Tibial artery (tissue), 4 donors: ENCODE measurements at places on chromosomes 6 and 20.

DNA sequence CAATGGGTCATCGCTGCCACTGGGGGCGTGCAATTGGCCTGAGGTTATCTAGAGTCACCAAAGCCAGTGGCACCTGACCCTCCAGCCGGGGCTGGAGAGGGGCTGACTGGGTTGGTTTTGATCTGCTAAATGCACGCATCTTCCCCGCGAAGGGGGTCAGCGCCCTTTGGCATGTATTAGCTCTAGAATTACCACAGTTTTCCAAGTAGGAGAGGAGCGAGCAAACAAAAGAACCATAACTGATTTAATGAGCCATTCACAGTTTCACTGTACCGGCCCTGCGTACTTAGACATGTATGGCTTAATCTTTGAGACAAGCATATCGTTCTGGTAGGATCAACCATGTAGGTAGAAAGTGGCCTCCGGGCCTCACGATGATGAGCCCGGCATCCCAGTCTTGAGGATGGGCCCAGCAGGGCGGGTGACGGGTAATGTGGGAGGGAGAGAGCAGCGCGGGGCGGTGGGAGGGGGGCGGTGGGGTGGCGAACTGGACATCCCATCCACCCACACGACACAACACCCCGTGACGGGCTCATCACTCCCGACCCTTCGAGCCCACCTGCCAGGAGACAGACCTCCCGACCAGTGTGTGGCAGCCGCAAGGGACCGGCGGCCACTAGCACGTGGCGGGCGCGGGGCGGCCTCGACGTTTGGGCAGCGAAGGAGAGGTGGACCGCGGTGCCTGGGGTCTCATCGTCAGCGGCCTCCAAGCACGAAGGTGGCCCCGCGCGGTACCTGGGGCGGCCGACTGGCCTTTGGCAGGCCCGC lies 1957.5 kb upstream of the DEFB115 start:
- no peak for DNase-seq

GRCh38 chr6:12344961-12345693 lies 55.0 kb downstream of the EDN1 start:
- no peak for DNase-seq

DNA sequence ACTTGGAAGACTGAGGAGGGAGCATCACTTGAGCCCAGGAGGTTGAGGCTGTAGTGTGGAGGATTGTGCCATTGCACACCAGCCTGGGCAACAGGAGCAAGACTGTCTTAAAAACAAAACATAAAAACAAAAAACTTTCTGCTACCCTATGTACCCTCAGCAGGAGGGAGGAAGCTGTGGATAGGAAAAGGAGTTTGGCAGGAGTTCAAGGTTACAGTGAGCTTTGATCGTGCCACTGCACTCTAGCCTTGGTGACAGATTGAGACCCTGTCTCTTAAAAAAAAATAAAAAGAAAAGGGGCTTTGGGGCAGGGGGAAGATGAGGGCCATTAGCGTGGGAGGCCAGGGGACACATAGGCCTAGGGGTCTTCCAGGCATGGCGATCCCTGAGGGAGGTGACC lies 135.7 kb downstream of the DHX35 start:
- no peak for DNase-seq

GRCh38 chr20:17601957-17602356 lies 32.1 kb downstream of the DSTN start:
- no peak for DNase-seq

GRCh38 chr6:43181942-43182860 lies at the start of gene CUL9:
CUL9 (plus strand) TSS chr6:43182196; CDS start chr6:43184311, 2,115 bp downstream.
- peak; percentile 92 for DNase-seq

DNA sequence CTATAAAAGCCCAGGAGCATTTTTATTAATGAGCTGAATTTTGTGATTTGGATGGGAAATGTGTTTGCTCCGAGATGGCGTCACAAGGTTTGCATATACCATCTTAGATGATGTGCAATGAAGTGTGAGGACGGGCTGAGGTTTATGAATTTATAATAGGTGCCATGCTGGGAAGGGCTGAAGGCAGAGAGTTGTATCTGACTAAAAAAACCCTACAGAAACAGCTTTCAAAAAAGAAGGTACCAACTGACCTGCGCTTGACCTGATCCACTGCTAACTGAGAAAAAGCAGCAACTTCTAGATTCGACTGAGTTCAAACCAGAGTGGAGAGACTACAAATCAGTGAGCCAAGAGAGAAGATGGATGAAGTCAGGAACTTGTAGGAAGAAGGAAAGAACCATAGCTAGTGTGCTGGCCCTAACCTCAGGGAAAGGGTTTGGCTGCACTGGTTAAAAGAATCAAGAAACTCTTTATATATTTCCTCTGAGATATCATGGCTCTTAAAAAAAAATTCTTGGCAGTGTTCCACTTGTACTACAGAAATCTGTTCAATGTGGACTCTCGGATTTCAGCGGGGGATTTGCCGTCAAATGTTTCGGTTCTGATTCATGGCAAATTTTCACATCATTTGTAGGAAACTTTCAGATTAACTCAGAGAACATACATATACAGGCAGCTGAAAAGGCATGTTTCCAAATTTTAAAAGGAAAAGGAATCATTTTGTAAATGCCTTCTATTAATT lies 56.5 kb upstream of the HDGFL1 start:
- no peak for DNase-seq

GRCh38 chr6:136750696-136751521 lies 41.4 kb downstream of the MAP3K5 start:
- no peak for DNase-seq

GRCh38 chr20:15556869-15557268 lies 1016.4 kb downstream of the KIF16B start:
- DNase-seq, result no peak

DNA sequence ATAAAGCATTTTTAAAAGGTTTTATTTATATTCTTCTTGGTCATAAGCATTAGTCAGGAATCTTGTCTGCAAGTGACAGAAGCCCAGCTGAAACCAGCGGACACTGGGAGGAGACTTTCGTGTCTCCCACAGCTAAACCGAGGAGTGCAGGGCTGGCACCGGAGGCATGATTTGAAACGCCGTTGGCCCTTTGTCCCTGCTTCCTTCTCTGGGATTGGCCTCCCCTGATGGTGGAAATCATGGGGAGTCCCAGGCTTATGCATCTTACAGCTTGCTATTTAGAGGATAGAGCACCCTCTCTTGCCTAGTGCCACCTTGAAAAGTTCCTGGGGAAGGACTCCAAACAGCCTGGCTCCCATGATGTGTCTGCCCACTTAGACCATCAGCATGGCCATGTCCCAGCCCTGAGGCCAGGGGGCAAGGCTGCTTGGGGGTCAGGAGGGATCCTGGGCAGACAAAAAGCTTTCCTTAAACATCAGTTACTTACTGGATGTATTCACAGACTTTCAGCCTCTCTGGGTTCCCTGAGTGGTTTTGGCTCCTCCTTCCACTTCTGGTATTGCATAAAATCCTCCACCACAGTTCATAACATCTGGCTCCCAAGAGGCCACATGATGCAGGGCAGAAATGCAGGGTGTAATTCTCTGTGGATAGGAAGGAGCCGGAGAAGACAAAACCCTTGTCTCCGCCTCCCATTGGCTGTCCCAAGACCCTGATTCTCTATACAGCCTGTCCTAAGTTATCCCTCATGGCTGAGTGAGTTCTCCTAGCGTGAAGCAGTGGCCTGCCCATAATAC lies 49.3 kb upstream of the INSM1 start:
- DNase-seq, result no peak

- no peak for DNase-seq
Measured at GRCh38 chr6:71258078-71258866, 30.3 kb upstream of the OGFRL1 start.

GRCh38 chr6:74070711-74071110 lies 374.7 kb downstream of the CD109 start:
- no peak for DNase-seq

DNA sequence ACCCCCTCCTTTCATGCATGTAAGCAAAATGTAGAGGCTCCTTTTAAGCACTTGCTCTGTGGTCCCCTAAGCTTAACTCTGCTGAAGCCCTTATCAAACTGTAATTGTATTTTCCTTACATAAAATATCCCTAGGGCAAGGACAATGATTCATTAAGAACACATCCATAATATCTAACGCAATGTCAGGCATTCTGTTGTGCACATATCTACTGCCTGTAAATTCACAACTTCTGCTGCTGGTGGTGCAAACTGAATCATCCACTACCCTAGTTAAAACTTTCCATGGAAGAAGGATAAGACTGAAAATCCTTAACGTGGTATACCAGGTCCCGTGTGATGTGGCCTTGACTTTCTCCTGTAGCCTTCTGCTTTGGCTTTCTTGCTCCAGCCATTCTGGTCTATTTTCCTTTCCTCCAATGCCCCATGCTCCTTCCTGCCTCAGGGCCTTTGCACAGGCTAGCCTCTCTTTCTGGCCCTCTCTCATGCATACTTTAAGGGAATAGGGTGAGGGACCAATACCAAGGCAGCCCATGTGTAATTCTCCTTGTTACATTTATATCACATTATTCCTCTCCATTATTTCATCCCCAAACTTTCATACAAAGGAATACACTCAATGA lies 113.6 kb upstream of the ZFP64 start:
- DNase-seq, result no peak

DNA sequence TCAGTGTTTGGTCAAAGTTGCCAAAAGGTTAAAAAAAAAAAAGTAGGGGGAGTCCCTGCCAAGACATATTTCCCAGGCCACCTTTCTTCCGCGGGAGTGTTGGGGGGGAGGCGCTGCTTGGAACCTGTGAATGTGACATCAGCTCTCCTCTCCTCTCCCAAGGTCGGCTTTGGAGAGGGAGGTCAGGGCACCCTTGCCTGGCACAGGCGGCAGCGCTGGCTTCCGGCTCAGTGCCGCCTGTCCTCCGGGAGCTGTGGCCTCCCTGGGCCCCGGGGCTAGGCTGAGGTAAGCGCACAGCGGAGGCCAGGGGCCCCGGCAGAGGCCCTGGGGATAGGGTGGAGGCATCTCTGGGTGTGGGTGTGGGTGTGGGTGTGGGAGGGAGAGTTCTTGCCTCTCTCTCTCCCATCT lies 1.9 kb upstream of the EDN1 start:
- no peak for DNase-seq

DNA sequence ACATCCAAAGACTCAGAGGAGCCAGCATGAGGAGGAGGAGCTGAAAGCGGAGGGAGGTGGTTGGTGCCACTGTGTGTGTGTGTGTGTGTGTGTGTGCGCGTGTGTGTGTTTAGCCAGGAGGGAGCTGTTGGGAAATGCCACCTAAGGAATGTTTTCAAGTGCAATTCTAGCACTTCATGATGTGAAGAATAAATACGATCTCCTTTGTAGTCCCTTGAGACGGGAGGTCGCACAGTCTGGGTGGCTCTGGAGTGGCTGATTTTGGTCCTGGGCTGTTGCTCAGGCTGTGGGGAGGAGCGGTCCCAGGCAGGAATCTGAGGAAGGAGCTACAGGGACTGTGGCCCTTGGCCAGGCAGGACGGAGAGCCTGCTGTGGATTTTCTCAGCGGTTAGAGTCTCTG lies 93.7 kb downstream of the PPP1R14C start:
- no peak for DNase-seq

DNA sequence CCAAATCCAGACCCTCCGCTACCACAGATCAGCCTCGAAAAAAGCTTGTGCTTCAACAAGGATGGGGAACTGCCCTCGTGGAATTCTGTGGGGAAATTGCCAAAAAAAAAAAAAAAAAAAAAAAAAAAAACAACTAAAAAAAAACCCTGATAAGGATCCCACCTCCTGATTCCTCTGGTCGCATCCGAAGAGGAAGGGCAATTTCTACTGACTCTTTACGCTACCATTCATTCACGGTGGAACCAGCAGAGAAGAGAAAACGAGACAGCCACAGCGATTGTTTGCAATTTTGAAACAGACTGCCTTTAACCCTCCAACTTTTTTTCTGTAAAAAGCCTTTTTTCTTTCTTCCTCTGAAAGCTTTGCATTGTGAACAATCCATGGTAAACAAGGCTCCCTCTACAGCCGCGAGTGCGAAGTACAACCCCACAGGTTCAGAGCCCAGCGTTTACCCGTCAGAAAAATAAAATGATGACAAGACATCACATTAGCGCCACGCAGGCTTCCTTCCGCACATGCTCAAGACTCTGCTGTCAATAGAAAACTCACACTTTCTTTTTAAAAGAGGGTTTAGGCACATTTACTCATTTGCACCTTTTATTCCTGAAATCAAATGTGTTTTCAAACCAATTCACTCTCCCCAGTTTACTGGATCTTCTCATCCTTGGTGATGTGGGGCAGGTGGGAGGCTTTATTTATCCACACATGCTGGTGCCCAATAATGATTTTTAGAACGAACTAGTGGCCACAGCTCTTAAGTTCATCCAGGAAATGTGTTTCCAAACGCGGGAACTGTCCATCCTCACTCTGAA lies 100.0 kb downstream of the NOL4L start:
- peak; percentile 82 for DNase-seq

DNA sequence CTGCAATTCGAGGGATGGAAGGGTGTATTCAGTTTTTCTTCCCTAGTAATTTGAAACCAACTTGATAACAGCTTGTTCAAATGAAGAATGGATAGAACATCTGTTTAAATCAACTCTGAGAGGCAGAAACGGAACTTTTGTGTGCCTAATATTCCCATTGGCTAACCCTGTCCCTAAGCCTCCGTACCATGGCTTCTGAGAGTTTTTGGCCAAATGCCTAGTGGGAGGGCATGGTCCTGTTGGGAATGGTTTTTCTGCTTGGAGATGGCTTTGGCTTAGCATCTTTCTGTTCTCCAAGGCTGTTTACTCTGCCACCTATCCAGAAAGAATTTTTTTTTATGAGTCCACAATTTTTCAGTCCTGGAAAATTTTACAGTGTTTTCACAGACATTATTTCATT lies 126.7 kb upstream of the MLIP start:
- no peak for DNase-seq

GRCh38 chr20:47669927-47670890 lies 115.1 kb downstream of the SULF2 start:
- DNase-seq, result no peak

- no peak for DNase-seq
Measured at GRCh38 chr6:147547369-147547902, 38.9 kb downstream of the SAMD5 start.

DNA sequence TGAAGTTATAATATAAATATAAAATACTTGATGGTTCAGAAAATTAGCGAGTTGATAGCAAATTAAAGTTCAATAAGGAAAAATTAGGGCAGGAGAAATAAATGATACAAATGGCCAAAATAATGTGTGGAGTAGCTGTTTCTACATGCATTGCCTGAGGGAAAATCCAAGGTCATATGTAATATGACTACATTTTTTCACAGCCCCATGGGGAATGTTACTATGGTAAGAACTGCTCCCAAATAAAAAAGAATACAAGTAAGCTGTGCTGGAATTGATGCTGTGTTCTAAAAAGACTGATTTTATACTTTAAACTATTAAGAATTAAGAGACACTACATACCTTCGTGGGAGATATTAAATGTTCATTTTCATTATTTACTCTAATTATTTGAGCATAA lies 34.1 kb downstream of the MEI4 start:
- DNase-seq, result no peak

DNA sequence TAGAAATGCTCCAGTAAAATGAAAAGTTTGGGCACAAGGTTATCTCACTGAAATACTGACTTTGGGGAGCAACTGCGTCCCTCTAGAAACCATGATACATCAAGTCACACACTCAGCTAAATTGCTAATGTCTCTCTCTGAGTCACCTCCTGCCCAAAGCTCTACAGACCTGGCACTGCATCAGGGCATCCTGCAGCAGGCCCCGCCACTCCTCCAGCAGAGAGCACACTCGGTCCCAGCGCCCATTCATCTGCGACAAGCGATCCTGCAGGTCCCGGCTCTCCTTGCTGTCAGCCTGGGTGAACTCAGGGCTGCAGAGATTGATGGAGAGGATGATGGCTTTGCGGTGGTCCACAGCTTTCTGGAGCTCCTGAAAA lies 329.0 kb downstream of the ESR1 start:
- no peak for DNase-seq
